ENCODE measurements at places on chromosomes 1 and 21.

- DNase-seq, result no peak
Measured at GRCh38 chr1:18452550-18452949, 28.2 kb upstream of the KLHDC7A start.

- DNase-seq, result no peak
Measured at GRCh38 chr1:74468982-74469603, 43.3 kb downstream of the LRRC53 start.

- no peak for DNase-seq
Measured at GRCh38 chr1:236835491-236835890, 40.4 kb downstream of the MTR start.

DNA sequence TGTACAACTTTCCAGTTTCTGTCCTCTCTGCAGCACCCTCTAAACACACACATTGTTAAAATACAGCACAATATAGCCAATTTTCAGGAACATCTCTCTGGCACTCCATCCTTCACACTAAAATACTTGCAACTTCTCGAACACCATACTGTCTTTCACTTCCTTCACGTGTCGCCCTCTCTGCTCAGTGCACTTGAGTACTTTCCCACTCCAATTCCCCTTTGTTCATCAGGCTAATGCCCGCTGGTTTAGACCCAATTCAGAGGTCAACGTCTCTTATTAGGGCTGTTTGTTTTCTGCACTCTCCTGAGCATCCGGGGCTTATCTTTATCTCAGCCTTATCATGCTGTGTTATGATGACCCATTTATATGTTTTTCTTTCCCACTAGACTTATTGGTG, 238.2 kb upstream of the SGIP1 start:
- no peak for DNase-seq

GRCh38 chr21:15896501-15896900, 166.7 kb downstream of the USP25 start:
- no peak for DNase-seq

- no peak for DNase-seq
Measured at GRCh38 chr1:156281693-156282478, 739 bp downstream of the SMG5 start.

DNA sequence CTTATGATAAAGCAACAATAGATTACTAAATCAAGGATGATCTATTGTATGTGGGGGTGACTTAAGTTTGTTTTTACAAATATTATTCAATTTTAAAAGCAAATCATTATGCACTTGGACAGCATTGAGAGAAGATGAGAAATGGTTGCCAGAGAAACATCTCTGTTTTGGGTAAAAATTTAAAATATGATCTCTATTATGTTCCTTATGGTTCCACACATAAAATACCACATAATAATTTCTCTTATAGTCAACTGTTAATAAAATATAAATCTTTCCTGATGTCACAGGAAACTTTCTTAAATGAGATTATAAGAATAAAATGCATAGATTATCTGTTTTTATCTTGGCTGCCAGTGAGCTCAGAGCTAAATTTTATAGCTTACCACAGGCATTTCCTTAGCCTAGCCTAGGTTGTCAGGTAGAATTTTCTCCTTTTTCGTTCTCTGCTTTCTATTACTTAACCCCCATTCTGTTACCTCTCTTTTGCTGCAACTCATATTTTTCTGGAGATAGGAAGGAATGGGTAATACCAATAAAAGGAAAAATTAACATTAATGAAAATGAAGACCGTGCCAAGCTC, 109.7 kb downstream of the TGFB2 start:
- no peak for DNase-seq

DNA sequence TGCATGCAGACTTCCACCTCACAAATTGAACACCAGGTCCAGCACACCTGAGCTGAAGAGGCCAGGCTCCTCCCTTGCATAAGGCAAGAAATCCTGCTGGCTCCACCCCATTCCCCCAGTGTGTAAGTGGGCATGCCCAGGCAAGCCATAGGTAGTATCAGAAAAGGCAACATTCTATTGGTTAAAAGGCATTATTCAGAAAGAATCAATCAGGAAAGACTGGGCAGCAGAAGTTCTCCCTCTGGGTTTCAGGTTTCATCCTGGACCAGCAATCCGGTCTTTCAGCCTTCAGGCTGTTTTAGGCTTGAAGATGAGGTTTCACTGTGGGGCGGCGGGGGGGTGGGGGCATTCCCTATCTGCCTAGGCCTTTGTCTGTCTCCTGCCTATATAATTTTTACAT, 42.0 kb upstream of the LHX8 start:
- no peak for DNase-seq

All from renal cortex interstitium (tissue), 15 donors.